Iris pigment epithelial cell (primary cell): ENCODE measurements at places on chromosomes 7 and 10.

DNA sequence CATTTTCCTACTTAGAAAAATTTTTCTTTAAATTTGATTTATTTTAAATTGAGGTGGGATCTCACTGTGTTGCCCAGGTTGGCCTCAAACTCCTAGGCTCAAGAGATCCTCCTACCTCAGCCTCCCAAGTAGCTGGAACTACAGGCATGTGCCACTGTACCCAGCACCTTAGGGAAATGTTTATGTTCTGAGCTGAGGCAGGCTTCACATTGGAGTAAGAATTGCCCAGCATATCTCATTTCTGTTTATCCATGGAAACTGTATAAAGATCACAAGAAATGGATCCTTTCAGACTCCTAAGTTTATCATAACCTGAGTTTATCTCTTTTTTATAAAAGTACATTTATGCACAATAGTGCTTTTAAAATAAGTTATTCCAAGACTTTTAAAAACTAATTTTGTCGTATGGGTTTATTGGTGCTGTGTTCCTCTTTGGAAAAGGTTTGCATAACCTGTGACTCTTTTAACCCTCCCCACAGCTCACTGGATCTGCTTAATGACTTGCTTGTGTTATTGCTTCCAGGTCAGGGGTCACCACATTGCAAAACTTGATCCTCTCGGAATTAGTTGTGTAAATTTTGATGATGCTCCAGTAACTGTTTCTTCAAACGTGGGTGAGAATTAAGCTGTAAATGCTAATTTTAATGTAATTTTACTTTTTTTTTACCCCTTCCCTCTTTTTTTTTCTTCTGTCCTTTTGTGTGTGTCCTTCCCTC is 40.7 kb downstream of the OGDH start:
- DNase-seq, result no peak

GRCh38 chr7:33886149-33886623 is 19.2 kb upstream of the BMPER start:
- no peak for DNase-seq

DNA sequence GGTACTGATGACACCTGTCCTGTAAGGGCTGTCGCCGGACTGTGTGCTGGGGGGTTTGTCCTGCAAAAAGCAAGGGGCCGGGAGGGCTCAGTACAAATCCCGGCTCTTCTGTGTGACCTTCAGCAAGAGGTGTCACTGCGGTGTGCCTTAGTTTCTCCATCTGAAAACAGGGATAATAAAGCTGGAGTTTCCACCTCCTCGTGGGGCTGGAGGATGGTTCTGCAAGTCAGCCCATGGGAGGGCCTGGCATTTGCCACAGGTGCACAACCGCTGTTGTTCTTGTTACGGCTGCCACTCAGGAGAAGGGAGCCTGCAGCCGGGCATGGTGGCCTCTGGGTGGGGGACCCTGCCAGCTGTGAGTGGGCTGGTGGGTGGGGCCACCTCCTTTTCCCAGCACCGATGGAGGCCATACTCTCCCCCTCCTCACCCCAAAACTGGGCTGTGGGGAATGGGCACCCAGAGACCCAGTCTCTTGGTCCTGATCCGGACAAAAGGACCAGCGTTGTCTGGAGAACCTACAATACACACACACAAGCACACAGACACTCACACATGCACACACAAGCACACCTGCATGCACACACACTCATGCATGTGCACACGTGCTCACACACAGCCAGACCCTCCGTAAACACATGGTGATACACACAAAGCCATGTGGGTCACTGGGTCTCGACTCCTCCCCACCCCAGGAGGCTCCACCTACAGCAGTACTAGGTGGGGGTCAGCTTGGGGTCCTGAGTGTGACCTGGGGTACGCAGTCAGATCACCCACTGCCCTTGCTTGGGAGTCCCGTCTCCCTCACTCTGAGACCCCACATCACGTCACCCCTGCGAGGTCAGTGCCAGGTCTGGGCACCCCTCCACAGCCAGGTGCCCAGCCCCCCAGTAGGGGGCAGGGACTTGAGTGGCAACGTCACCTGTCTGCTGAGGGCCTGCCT is 34.1 kb downstream of the ELFN1 start:
- DNase-seq, result no peak

DNA sequence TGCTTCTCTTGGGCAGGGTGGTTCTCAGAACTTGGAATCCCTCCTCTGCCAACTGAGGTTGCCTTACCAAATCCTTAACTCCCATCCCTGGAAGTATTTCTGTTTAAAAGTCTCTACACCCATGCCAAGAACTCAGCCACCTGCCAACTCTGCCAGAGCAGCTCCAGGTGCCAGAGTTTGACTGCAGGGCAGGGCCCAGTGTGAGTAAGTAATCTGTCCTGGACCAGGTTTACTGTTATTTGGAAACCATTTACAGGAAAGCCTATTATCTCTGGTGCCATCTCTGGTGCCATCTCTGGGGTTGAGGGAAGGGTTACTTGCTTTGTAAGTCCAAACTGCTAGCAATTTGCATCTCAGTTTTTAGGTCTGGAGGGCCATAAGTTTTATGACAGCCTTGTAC is 2.5 kb downstream of the TSPAN15 start:
- DNase-seq, result no peak

- no peak for DNase-seq
These were observed 463.3 kb upstream of the PODXL start for GRCh38 chr7:132019703-132020102.

DNA sequence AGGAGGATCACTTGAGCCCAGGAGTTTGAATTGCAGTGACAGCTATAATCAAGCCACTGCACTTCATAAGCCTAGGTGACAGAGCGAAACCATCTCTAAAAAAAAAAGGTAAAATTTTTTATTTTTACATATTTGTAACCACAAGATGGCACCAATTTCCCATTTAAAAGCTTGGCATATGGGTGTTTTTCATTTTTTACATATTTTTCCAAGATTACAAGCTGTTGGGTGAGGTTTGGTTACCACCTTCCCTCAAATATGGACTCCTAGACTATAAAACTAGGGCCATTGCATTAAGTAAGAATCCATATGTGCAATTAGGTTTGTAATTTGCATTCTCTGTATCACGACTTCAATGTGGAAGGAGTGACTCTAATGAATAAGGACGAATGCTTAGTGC is 129.3 kb upstream of the ACBD5 start:
- no peak for DNase-seq

- DNase-seq, result no peak
These were observed 413.5 kb downstream of the NRG3 start for GRCh38 chr10:82288461-82288881.

- no peak for DNase-seq
These were observed 15.1 kb upstream of the ZMIZ1 start for GRCh38 chr10:79053481-79054202.

GRCh38 chr7:152354061-152354460 is 81.7 kb downstream of the KMT2C start:
- peak; percentile 75 for DNase-seq

- no peak for DNase-seq
These were observed 44.9 kb downstream of the DLG5 start for GRCh38 chr10:77881636-77882035.

GRCh38 chr7:4683043-4683883 is 1.2 kb downstream of the FOXK1 start:
- no peak for DNase-seq

GRCh38 chr10:99958302-99958701 is 51.4 kb downstream of the DNMBP start:
- DNase-seq, result peak; percentile 55

DNA sequence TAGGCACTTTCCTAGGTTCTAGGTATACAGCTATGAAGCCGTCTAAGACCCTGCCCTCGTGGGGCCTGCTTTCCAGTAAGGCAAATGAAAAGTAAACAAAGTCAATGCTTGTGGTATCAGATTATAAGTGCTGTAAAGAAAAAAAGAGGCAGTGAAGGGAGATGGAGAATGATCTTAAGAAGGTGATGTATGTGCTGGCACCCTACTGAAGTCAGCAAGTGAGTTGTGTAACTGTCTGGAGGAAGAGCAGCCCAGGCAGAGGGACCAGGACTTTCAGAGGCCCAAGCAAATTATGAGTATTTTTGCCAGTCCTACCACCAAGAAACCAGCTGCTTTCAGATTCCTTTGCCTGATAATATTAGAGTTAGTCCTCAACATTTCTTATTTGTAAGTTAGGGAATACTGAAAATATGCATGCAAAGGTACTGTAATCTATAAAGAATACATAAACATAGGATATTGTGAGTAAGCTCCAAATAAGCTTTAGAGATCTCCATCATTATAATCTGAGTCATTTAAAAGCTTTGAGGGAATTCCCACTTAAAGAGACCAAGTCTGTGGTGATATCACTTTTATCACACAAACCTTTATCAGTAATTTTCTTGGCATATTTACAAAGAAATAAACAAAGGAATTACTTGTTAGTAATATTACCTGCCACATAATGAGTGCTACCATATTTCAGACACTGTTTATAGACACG is 329.2 kb upstream of the LRGUK start:
- DNase-seq, result peak; percentile 68

GRCh38 chr7:13980474-13980873 is 9.0 kb downstream of the ETV1 start:
- DNase-seq, result peak; percentile 21

DNA sequence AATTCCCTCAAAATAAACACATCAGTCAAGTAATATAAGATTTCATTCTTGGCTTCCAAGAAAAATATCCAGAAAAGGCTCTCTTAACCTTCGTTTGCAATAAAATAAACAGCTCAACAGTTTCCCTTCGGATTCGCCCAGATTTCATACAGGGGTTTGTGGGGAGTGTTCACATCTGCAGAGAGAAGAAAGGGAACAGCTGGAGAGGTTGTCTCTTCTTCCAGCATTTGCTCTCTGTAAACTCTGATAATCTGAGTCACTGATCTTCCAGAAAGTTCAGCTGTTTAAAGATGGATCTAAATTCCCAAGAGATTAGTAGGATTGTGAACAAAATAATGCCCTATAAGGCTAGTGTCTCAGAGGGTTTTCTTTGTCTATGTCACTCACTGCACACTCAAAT is 277.9 kb downstream of the HPSE2 start:
- DNase-seq, result no peak

DNA sequence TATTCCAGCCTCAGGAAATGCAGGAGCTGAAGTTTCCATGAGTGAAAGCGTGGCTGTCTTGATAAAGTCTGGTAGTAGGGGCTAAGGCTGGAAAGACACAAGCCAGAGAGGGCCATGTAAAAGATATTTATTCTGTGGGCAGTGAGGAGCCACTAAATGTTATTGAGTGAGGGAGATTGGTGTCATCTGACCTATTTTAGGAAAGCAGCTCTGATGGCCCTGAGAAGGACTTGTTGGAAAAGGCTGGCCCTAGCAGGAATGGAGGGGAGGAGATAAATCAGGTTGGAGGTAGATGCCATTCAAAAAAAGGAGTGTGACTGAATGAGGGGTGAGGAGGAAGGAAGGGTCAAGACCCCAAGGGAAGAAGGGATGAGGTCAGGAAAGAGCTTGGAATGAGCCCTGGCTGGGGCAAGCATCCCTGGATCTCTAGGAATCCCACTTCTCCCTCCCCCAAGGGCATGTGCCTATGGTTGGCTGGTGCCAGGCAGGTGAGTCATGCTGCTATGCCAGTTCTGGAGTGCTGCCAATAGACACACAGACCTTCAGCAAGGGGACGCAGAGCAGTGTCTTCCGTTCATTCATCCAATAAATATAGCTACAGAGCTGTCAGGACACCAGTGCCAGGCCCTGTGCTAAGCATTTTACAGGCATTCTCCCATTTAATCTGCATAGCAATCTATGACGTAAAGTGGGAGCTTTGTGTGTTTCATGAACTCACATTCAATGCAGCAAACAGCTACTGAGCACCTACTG is 2.0 kb downstream of the ANKRD2 start:
- DNase-seq, result peak; percentile 39

DNA sequence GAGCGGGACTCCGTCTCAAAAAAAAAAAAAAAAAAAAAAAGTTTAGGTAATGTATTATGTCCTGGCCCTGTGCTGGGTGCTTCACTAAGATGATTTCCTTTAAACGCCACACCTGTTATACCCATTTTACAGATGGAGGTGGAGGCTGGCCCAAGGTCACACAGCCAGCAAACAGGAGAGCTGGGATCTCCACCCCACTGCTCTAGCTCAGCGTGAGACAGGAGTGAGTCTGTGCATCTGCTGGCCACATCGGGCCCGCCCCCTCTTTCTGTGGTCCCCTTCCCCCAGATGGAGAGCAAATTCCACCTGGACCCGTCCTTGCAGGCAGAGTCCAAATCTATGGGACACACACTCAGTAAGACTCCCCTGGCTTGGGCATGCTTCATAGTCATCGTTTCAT is 51.0 kb downstream of the LHPP start:
- no peak for DNase-seq

DNA sequence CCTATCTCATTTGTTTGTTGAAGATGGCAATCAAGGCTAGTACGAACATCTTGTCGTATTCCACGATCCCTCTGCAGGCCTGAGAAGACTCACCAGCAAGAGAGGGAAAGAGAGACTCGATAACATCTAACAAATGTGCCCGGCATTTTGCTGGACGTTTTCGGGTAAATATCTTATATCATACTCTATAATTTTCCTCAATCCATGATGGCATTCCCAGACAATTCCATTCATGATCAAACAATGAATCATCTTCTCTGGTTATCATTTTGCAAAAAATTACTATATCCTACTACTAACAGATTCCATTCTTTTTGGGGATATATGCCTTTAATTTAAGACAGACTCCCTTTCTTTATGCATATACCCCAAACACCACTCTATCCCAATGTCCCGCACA is 118.1 kb downstream of the TYW1B start:
- no peak for DNase-seq

- no peak for DNase-seq
These were observed 21.4 kb upstream of the SMC3 start for GRCh38 chr10:110546077-110546476.

DNA sequence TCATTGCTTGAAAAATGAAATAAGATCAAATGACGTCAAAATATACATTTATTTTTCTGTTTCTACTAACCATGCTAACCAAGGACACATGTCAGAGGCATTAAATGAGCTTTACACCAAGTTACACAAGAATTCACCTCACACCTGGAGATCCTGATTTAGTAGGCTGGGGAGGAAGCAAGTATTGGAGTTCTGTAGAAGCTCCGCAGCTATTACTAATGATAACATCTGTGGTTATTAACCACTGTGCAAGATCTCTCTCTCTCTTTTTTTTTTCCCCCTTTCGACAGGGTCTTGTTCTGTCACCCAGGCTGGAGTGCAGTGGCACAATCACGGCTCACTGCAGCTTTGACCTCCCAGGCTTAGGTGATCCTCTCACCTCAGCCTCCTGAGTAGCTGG is 104.0 kb downstream of the ZNF22 start:
- DNase-seq, result no peak

GRCh38 chr7:64606385-64606784 is 43.5 kb upstream of the ZNF680 start:
- DNase-seq, result no peak

DNA sequence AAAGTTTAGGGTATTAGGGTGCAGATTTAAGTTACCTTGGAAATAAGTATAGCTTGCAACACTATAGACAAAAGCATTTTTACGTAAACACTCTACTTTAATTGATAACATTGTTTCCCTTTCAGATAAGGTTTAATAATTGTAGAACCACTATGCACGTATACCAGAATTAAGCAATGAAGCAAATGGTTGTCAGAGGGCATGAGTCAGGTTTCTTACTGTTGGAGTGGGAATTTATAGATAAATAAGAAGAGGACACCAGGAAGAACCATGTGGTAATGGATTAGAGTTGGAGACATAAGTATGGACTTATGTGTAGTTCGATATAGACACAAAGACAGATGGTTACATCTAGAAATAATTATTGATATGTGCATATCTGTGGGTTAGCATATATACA is 355.6 kb downstream of the ETV1 start:
- DNase-seq, result peak; percentile 36

- no peak for DNase-seq
These were observed 24.6 kb upstream of the FAM170B start for GRCh38 chr10:49158404-49158803.

GRCh38 chr7:81562581-81562980 is 207.3 kb downstream of the HGF start:
- DNase-seq, result no peak
